ENCODE measurements at places on chromosomes 3 and 15.

DNA sequence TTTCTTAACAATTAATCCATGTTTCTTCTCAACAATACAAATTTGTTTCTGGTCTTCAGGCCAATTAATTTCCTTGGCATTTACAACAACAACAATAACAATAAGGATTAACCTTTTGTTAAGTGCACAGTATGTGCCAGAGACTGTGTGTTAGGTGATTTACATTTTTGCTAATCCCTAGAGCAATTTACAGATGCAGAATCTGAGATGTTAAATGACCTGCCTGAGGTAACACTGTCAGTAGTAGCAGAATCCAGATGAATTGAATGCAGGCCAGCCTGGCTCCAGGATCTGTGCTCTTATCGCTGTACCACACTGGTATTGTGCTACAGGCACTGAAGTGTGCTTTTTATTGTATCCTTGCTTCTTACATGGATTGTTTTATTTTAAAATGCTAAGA lies 122.2 kb downstream of the MEIS2 start:
- DNase-seq: no peak

DNA sequence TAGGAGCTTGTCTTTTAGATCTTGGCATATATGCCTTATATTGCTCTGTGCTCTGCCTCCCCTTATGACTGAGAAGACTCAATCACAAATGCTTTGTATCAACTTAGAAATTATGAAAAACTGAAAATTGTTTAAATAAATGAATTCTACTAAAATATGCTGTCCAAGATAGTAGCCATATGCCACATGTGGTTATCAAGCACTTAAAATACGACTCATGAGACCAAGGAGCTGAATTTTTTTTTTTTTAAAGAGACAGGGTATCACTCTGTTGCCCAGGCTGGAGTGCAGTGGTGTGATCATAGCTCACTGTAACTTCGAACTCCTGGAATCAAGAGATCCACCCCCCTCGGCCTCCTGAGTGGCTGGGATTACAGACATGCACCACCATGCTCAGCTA lies 118.3 kb downstream of the RFTN1 start:
- DNase-seq: no peak

DNA sequence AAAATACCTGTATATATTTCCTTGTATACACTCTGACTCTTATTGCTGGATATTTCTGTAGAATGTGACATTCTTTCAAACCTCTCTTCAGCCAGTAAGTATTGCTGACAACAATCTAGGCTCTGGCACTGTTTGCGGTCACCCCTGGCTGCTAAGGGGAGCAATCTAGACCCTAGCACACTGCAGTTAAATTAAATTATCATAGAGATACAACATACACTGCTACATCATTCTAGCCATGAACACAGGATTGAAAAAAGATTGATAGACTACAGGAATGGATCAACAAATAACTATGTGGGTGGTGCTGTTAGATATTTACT lies 108.7 kb upstream of the MEIS2 start:
- DNase-seq: no peak

DNA sequence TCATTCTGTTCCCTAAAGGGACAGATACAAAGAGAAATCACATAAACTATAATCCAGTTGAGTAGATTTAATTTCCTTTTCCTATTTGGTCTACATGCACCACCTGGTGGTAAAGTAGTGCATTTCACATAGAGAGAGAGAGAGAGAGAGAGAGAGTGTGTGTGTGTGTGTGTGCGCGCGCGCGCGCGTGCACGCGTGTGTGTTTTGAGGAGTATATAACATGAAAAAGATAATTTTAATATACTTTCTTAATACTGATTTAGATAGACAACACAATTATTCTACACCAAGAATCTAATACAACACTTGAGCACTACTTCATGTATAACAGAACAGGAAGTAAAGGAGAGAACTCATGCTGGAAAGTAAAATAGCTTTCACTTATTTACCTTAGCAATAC lies 1.1 kb upstream of the FGF7 start:
- peak; percentile 67 for DNase-seq

GRCh38 chr3:129699199-129699598 lies 92.7 kb upstream of the PLXND1 start:
- no peak for DNase-seq

GRCh38 chr3:42549131-42549530 lies 32.6 kb downstream of the SEC22C start:
- DNase-seq: no peak

- peak; percentile 60 for DNase-seq
These were observed 22.0 kb downstream of the COL6A6 start for GRCh38 chr3:130539005-130539404.

- DNase-seq: no peak
These were observed 18.7 kb downstream of the OCA2 start for GRCh38 chr15:28080386-28080785.

GRCh38 chr3:150897592-150897991 lies 7.6 kb downstream of the MINDY4B start:
- DNase-seq: no peak

- no peak for DNase-seq
These were observed 22.3 kb downstream of the VPS39 start for GRCh38 chr15:42185801-42186200.

GRCh38 chr15:51550841-51551240 lies 71.7 kb downstream of the DMXL2 start:
- no peak for DNase-seq

DNA sequence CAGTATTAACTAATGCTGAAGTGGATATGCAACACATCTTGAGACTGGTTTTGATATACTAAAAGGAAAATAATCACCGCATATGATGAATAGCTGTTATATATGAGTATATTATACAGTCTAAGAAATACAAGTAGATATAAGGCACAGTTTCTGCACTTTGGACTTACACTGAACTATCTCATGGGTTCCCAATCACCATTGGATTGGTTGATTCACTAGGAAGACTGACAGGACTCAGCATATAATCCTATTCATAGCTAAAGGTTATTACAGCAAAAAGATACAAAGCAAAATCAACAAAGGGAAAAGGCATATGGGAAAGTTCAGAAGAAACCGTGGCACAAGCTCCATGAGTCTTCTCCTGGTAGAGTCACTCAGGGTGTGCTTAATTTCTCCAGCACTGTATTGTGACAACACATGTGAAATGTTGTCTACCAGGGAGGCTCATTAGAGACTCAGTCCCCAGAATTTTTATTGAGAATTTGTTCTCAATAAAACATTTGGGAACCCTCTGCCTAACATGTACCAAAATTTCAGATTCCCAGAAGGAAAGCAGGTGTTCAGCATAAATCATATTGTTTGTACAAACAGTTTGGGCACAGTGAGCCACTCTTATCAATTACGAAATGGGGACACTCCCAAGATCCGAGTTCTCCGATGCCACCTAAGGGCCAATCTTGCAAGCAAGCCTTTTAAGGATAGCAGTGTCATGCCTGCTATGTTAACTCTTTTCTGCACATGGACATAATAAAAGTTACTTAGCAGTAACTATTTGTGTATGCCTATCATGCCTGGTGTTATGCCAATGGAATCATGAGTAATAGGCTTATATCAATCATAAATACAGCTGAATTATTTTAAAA lies 26.8 kb downstream of the CMC1 start:
- no peak for DNase-seq

DNA sequence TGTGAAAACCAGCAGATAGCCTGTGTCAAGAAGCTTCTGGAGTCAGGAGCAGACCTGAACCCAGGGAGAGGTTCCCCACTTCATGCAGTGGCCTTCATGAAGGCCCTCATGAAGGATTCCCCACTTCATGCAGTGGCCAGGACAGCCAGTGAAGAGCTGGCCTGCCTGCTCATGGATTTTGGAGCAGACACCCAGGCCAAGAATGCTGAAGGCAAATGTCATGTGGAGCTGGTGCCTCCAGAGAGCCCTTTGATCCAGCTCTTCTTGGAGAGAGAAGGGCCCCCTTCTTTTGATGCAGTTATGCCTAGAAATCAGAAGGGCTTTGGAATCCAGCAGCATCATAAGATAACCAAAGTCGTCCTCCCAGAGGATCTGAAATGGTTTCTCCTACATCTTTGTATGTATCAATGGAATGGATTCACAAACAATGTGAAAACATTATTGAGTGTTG lies 103.9 kb upstream of the CHD2 start:
- DNase-seq: no peak

DNA sequence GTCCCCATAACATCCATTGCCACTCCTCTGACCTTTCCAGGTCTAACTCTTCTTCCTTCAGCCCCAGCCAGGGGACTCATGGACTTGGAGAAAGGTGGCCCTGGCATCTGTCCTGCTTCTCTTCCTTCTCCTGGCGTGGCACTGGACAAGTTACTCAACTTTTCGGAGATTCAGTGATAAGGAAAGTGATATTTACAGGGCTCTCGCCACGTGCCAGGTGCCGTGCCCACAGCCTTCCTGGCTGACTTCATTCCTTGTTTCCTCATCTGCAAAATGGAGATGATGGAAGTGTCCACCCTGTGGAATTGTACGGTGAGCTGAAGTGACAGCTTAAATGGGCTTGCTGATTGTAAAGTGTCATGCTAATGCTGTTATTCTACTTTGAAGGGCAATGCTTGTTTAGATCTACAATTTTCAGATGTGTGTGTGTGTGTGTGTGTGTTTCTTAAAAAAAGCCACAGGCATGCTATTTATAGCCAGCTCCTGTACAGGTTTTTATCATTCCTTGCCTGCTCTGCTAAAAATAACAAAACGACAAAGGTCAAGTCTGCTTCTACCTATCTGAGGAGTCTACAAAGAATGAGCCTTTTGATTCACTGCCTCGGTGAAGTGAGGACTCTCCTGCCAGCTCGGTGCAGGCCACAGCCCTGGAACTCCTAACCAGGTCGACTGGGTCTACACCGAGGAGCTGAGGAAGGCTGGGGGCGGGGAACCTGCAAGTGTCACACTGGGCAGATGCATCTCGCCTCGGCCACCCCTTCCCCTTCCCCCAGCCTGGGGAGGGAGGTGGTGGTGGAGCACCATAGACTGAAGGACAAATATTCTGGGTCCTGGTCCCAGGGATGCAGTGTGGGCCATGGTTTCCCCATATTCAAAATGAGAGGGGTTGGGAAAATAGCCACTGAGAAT lies 11.4 kb upstream of the ATP2B2 start:
- no peak for DNase-seq

DNA sequence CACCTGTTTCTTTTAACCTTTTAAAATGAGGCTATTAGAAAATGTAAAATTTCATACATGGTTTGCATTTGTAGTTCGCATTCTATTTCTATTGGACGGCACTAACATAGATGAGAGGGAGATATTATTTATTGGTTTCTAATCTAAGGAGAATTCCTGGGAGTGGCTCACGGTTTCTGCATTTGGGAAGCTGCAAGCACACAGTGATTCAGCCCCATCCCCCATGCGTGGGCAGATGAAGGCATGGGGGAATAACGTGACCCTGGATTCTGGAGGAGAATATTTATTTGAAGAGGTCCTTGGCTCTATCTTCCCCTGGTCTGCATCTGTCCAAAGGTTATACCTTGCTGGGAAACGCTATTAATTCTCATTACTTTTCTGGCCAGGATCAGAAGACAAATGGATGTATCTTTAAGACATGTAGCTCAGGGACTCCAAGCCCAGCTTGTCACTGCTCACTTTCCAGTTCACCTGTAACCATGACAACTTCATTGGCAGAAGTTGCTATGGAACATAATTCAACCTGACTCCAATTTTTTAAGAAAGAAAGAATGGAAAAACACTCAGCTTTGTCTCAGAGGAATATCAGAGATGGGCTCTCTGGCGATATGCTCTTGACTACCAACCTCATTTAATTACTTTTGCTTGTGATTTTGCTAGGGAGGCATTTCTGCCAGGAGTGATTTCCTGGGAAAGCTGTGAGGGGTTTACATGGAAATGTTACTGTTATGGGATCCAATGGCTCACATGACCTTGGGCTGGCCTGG lies 27.2 kb upstream of the POMGNT2 start:
- DNase-seq: no peak

- no peak for DNase-seq
These were observed 95.8 kb upstream of the SLC25A36 start for GRCh38 chr3:140845882-140846281.

DNA sequence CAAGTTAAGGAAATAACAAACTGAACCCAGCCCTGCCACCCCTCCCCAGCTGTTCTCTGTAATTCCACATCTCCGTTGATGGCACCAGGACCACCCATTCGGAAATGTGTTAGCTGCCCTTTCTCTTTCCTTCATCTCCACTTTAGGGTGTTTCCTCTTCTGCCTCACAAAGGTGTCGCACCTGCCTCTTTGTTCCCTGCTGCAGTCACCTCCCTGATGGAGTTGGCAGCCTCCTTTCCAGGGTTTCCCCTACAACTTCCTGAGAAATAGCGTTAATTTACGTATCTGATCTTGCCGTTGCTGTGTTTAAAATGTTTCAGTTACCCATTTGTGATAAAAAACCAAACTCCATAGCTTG lies 57.3 kb downstream of the GPR171 start:
- DNase-seq: no peak

- no peak for DNase-seq
These were observed 68.5 kb downstream of the MYO1E start for GRCh38 chr15:59304034-59304795.

DNA sequence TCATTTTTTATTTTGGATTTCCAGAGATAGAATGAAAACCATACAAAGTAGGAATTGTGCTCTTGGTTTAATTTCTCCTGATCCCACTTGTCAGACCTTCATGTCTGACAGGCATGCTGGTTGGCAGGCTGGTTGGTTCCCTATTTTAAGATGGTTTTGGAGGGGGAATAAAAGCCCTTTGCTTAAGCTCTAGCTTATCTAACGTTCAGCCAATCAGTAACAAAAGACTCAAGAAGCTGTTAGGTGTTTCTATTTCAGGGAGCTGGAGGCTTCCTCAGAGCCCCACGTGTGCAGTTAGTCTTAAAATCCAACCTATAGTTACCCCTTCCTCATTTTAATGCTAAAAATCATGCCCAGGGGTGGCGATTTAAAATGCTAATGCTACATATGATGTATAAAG lies 40.5 kb upstream of the XIRP1 start:
- peak; percentile 27 for DNase-seq

GRCh38 chr3:143885780-143886427 lies 37.6 kb upstream of the SLC9A9 start:
- DNase-seq: peak; percentile 53

- DNase-seq: no peak
These were observed 16.9 kb downstream of the TIGIT start for GRCh38 chr3:114310695-114311094.

DNA sequence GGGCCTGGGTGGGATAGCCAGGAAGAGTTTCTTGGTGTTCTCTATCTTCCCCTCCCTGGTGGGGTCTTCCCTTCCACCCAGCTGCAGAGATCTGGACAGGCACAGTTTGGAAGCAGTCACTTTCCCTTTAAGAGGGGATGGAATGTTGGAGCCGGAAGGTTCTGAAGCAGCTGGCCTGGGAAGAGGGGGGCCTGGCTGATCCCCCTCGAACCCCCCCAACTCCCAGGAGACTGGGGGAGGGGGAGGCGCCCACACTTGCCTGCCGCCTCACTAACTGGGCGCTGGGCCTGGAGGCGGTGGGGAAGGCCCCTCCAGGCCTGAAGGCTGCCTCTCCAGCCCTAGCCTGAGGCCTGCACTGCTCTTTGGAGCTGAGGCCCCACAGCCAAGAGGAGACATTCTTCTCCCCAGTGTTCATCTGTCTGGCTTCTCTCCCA lies 1.4 kb downstream of the DVL3 start:
- DNase-seq: peak; percentile 42

GRCh38 chr3:170469151-170470062 lies 50.7 kb downstream of the CLDN11 start:
- no peak for DNase-seq

GRCh38 chr3:155676252-155676981 lies 68.5 kb downstream of the PLCH1 start:
- DNase-seq: no peak

- peak; percentile 50 for DNase-seq
These were observed 76.7 kb downstream of the ST6GAL1 start for GRCh38 chr3:187006864-187007630.

- DNase-seq: peak; percentile 87
These were observed 557 bp downstream of the ELL3 start for GRCh38 chr15:43776101-43776717.

All from NB4 (cell line).